Smooth muscle cell of the brain vasculature (primary cell): ENCODE measurements at places on chromosomes 5 and 9.

GRCh38 chr5:125452991-125453390, 706.6 kb upstream of the ZNF608 start:
- no peak for DNase-seq

DNA sequence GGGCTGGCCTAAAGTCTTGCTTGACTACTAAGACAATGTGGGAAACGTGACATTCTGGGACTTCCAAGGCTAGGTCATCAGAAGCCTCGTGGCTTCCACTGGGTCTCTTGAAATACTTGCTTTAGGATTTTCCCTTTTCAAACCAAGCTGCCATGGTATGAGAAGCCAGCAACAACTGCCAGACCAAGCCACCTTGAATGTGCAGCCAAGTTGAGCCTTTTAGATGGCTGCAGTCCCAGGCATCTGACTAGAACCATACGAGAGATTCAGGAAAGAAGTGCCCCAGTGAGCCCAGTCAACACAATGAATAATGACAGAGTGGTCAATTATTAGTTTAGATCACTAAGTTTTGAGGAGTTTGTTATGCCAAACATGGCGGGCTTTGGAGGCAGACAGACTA, 143.3 kb downstream of the SLF1 start:
- no peak for DNase-seq

GRCh38 chr9:9299134-9299533, 1313.7 kb downstream of the PTPRD start:
- no peak for DNase-seq

GRCh38 chr9:109316207-109316640, 4.6 kb downstream of the EPB41L4B start:
- no peak for DNase-seq

DNA sequence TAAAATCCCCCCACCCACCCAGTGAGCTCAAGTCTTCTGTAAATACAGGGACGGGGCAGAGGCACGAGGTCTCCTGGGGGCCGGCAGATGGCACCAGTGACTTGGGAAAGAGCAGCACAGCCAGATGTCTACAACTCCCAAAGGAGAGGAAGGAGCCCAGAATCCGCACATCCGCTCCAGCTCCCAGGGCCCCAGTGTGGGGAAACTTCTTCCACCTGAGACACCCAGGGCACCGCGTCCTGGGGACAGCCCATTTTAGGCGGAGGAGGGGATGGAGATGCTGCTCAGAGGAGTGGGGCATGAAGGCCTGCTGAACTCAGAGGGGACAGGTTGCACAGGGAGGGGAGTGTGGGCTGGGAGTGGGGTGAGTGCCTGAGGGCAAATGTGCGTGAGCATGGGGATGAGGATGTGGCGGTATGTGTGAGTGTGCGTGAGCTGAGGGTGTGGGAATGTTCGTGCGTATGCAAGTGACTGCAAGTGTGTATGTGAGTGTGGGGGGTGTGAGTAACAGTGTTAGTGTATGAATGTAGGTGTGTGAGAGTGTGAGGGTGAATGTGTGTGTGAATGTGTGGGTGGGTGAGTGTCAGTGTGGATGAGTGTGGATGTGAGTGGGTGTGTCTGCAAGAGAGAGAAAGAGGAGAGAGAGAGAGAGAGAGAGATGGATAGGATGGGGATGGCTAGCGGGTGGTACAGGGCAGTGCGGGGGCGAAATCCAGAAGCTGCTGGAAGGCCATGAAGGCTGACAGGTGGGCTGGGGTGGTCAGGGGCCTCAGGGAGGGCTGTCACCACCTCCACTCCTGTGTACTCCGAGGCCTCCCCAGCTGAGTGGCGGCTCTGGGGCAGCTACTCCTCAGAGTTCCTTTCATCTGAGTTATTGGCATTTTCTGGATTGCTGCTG, 63.5 kb downstream of the DUSP1 start:
- DNase-seq: no peak

DNA sequence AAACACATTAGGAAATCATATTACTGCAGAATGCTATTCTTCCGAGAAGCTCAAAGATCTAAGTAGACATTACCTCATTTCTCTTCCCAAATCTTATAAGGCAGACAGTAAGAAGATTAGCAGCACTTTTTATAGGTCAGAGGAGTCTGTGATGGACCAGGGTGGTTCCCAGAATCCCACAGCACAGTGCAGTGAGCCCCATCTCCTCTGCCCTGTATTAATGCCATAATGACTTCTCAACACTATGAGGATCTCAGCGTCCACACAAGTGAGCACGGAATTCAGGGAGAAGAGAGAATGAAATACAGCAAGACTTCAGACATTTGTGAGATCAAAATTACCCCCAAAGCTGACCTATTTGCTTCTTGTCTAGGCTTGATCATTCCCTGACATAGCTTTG, 49.9 kb downstream of the PRUNE2 start:
- DNase-seq: no peak

DNA sequence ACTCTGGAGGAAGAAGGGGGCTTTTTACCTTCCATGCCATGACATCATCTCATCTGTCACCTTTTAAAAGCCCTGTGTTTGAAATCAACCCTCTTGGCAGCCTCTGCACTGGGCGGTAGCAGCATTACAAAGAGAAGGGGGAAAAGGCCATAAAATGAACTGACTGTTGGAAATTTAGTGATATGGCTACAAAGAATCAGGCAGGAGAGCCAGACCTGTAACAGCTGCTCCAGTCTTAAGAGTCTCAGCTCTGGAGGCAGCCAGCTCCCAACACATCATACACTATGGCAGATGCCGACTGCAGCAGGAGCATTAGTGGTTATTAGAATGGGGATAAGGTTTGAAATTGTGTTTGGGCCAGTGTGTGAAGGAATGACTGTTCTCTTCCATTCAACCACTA, 257.5 kb downstream of the DMAC1 start:
- DNase-seq: no peak

GRCh38 chr5:125719681-125720347, 703.4 kb upstream of the GRAMD2B start:
- peak; percentile 74 for DNase-seq

DNA sequence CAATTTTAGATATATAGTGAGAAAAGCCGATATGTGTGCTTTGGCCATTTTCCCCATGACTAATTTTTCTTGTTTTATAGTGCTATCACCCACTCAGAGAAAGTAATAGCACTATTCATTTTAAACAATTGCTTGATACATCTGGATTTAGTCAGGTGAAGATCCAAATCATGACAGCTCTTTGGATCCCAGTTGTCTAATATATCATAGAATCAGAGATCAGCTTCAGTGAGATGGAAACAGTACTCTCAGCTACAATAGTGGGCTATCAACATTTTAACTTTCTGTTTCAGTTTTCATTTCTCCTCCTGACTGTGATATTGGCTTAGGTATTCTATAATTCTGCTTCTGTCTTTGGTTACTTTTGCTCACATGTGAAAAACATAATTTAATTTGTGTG, 38.7 kb downstream of the VCAN start:
- no peak for DNase-seq

GRCh38 chr5:148899993-148900392, 73.6 kb downstream of the ADRB2 start:
- no peak for DNase-seq
